Cortex of kidney (tissue), 1 donor: ENCODE measurements at places on chromosomes 5 and 9.

DNA sequence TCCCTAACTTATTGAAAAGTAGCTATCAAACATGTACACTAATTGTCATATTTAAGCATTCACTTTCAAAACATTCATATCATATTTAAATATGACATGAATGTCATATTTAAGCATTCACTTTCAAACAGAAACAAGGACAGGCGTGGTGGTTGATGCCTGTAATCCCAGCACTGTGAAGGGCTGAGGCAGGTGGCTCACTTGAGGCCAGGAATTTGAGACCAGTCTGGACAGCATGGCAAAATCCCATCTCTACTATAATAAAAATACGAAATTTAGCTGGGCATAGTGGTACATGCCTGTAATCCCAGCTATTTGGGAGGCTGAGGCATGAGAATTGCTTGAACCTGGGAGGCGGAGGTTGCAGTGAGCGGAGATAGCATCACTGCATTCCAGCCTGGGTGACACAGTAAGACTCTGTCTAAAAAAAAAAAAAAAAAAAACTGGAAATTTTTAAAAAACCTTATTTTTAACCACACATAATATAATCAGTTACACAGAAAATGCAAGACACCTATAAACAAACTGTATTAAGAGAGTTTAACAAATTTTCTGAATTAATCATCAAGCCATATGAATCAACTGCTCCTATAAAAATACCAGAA lies 88.1 kb downstream of the LPAR1 start:
- no peak for DNase-seq

DNA sequence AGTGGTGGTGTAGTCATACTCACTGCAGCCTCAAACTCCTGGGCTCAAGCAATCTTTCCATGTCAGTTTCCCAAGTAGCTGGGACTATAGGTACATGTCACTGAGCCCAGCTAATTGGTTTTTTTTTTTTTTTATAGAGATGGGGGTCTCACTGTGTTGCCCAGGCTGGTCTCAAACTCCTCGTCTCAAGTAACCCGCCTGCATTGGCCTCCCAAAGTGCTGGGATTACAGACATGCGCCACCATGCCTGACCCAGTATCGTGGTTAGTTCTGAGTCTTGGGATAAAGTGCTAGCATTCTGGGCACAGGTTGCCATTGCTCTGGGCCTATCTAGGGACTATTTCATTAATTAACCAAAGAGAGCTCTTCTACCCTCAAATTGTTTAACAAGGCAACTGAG lies 108.3 kb downstream of the PLPP1 start:
- DNase-seq: no peak

DNA sequence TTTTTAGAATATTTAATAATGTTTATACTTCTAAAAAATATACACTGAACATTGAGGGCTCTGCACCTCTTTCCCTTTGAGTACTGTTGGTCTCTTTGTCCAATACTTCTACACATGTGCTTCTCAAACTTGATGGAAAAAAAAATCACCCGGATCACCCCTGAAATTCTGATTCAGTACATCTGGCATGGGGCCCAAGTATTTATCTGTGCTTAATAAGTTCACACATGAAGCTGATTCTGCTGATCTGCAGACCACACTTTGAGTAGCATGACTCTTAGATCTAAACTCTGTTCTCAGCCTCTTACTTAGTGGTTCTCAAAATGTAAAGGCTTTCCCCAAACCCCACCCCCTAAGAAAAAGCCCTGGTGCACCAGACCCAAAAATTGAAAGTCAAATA lies 12.0 kb downstream of the RUSC2 start:
- no peak for DNase-seq

DNA sequence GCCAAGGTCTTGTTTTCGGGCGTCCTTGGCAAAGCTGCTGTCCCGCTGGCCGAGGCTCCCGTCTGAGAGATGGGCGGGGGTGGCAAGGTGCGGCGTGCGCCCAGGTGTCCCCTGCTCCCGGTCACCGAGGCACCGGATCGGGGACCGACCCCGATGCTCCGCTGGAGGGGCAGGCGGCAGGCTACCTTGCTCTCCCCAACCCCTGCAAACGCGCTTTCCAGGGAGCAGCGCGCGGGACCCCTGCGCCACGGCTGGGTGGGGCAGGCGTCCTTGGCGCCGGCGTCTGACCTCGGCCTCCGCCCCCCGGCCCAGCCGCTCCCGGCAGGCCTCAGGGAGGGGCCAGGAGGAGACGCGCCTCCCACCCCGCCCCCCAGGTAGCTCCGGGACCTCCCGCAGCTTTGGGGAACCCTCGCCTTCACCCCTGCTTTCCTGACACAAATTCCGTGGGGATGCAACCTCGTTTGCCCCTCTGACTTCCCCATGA lies 551 bp downstream of the N4BP3 start:
- DNase-seq: no peak

- no peak for DNase-seq
Measured at GRCh38 chr5:148763996-148764395, 62.4 kb upstream of the ADRB2 start.

DNA sequence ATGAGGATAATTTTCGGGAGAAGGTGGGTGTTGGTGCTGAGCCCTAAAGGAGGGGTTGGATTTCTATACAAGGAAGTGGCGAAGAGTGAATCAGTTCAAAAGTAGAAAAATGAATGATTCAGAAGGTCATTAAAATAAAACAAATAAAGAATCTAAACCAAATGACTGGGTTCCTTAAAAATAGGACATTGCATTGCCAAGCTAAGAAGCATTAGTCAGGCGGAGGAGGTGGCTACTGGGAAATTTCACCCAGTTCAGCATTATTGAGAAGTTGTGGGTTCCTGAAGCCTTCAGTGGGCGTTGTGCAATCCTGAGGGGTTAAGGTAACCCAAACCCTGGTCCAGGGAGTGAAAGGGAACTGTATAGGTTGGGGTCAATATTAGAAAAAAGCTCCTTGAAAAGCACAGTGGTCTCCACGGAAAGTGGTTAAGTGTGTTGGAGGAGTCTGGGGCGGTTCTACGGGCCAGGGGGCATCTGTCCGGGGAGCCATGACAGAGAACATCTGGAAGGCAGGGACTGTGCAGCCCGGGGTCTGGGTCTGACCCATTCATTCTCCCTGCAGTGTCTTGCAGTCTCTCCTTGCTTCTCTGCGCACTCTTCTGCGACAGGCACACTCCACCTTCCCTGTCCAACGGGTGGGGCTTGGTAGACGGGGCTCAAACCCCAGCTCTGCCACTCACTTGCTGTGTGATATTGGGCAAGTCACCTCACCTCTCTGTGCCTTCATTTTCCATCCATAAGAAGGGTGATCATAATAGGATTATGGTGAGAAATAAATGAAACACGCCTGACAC lies 27.6 kb upstream of the DUSP1 start:
- DNase-seq: no peak
